CD8-positive, alpha-beta T cell (primary cell): ENCODE measurements at places on chromosomes 7 and 10.

- DNase-seq, result no peak
These were observed 69.1 kb upstream of the PDSS1 start for GRCh38 chr10:26628395-26628794.

DNA sequence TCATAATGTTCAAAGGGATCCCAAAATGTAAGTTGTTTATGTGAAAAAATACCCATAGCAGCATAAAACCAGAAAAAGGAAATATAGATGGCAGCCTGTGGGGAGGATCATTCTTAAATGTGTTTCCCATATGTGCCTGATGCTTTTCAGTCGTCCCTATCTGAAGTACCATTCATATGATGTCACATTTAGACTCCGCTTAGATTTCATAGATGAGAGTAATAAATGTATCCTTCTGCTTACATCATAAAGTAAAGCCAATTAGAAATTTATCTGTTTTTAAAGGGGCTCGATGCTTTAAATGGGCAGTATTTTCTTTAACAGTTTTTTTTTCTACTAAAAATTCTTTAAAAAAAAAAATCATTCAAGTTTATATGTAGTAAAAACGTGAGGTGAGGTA is 136.1 kb downstream of the KAT6B start:
- DNase-seq, result no peak

DNA sequence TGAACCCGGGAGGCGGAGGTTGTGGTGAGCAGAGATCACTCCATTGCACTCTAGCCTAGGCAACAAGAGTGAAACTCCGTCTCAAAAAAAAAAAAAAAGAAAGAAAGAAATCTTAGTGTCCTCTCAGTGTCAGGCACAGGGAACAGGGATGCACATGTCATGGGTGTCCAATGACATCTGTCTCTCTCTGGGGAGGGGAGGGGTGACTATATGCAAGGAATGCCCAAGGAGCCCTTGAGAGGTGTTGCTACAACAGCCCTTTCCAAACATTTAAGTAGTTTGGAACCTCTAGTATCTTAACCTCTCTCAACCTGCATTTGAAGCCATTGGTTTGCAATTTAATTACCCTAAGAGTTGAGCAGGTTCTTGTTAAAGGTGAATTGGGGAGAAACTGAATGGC is 28.9 kb downstream of the PDLIM1 start:
- DNase-seq, result no peak

- no peak for DNase-seq
These were observed 71.4 kb upstream of the ZNF722 start for GRCh38 chr7:63927261-63927660.

GRCh38 chr10:98131619-98132018 is 2.8 kb upstream of the R3HCC1L start:
- DNase-seq, result no peak

DNA sequence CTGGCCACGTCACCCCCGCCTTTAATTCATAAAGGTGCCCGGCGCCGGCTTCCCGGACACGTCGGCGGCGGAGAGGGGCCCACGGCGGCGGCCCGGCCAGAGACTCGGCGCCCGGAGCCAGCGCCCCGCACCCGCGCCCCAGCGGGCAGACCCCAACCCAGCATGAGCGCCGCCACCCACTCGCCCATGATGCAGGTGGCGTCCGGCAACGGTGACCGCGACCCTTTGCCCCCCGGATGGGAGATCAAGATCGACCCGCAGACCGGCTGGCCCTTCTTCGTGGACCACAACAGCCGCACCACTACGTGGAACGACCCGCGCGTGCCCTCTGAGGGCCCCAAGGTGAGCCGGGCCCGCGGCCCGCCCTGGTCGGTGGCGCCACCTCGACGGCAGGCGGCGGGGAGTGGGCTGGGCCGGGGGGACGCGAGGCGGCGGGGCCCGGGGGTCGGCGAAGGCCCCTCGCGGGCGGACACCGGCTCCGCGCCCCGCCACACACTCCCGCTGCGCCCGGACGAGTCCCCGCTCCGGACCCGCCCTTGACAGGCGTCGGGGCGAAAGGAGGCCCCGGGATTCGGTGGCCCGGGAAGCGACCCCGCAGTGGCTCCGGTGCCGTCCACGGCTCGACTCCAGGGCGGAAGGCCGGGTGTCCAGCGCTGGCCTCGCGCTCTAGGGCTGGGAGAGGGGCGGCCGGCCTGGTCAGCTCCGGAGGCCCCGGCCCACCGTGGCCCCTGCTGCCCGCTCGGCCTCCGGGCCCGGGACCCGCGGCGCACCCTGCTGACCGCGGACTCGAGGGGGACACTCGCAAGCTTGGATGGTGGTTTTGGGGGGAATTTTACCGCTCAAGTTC is 557 bp downstream of the BAG3 start:
- no peak for DNase-seq

DNA sequence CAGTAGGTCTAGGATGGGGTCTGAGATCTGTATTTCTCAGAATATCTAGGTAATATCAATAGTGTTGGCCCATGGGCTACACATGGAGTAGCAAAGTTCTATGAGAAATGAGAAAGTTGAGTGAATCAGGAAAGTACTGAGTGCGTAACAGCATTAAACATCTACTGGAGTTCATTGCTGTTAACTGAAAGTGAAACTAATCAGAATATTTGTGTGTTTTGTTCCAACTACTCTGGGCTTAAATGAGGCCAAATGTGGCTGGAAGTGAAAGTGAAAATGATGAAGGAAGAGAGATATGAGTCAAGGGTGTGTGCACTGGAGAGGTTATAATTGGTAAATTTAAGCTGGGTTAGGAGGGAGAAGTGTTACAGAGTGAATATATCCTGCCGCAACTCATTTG is 46.5 kb downstream of the TMEM106B start:
- DNase-seq, result no peak

- DNase-seq, result no peak
These were observed 86.5 kb upstream of the CELF2 start for GRCh38 chr10:10930979-10931743.

- no peak for DNase-seq
These were observed 148.6 kb downstream of the CYP26A1 start for GRCh38 chr10:93222211-93222754.

GRCh38 chr7:157669768-157670351 is 333.1 kb downstream of the DNAJB6 start:
- peak; percentile 29 for DNase-seq

- no peak for DNase-seq
These were observed 279.0 kb downstream of the DNAJB6 start for GRCh38 chr7:157615852-157616251.

DNA sequence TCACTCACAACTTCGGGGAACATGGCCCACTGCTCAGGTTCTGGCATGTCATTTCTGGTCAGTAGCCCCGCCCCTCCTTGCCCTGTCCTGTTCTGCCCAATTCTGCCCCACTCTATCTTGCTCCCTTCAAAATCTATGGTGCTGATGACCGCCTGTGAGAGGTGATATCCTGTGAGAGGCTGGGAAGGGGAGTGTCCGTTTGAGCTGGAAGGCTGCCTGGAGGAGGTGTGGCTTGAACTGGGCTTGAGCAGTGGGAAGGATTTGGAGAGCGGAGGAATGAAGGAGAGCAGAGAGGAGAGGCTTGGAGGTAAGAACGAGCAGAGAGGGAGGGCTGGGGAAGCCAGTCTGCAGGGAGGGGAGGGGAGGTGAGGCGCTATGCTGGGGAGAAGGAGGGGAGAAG is 145.3 kb downstream of the RPS24 start:
- DNase-seq, result no peak

DNA sequence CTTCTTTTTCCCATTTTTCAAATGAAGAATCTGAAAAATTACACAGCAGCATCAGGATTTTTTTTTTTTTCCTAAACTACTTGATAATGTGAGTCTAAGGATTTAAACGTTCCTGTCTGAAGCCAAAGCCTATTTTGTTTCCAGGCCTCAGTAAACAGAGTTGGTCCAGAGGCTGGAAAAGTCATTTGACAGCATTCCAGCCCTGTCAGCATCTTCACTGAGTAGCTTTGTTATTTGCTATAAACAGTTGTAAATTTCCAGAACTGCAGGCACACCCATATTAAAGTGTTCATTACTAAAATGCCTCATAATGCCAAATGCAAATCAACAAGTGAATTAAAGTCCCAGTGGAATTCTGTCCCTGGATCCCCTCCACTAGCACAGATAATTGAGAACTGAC is 35.5 kb upstream of the KMT2E start:
- no peak for DNase-seq

GRCh38 chr7:85734823-85735222 is 548.0 kb upstream of the SEMA3D start:
- DNase-seq, result no peak

- DNase-seq, result no peak
These were observed 18.5 kb upstream of the SERPINE1 start for GRCh38 chr7:101108330-101108857.

GRCh38 chr10:106559442-106559841 is 605.1 kb downstream of the SORCS1 start:
- no peak for DNase-seq

DNA sequence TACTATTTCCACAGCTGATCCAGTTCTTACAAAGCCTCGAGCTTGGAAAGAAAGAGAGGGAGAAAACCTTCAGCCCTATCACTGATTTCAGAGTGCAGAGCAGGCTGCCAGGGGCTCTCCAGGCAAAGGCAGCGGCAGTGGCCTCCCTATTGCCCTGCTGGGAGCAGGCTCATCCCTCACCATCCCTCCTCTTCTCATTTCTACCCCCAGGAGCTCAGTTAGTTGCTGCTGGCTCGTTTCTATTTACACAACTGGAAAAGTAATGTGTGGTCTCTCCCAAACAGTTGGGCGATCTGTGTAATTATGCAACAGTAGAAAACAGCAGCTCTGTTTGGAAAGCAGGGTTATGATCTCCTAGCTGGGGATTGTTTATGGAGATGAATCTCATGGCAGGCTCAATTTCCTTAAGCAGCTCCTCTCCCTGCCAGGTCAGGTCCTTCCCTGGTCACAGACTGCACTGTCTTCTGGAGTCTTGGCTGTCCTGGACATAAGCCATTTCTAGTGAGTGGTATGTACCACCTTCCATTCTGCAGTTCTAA is 28.7 kb upstream of the TNS3 start:
- no peak for DNase-seq

- DNase-seq, result no peak
These were observed 216.6 kb downstream of the KCNMA1 start for GRCh38 chr10:77420947-77421523.

DNA sequence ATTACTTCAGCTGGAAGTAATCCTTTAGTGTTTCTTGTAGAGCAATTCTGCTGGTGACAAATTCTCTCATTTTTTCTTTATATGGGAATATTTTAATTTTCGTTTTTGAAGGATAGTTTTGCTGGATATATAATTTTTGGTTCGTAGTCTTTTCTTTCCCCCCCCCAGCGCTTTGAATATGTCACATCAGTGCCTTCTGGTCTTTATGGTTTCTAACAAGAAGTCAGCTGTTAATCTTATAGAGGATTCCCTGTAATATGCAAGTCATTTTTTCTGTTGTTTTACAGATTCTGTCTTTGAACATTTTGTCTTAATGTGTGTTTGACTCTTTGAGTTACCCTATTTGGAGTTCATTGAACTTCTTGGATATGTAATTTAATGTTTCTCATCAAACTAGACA is 96.3 kb downstream of the SDK1 start:
- no peak for DNase-seq

GRCh38 chr10:126536656-126537055 is 133.8 kb downstream of the C10orf90 start:
- DNase-seq, result no peak

GRCh38 chr7:101402081-101402779 is 39.6 kb downstream of the COL26A1 start:
- no peak for DNase-seq

DNA sequence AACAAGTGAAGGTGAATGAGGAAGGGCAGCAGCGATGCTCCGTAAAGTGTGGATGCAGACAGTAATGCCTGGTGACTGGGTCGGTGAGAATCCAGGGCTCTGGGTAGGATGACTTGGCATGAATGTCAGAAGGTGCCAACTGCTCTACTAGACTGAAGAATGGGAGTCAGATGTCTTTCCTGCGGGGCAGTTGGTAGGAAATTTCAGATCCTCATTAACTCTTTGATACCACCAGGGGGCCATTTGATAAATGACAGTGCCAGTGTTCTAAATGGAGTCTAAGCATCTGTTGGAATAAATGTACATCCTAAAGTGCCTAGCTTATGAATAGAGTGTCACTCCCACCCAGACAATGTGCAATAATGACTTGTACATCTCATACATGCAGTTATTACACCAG is 462.0 kb downstream of the GRM8 start:
- DNase-seq, result no peak

GRCh38 chr10:110273474-110273873 is 31.2 kb downstream of the SMNDC1 start:
- DNase-seq, result peak; percentile 4

- DNase-seq, result no peak
These were observed 6.4 kb downstream of the AGBL3 start for GRCh38 chr7:134992626-134993179.

GRCh38 chr10:93703066-93703465 is 674 bp upstream of the FRA10AC1 start:
- no peak for DNase-seq

DNA sequence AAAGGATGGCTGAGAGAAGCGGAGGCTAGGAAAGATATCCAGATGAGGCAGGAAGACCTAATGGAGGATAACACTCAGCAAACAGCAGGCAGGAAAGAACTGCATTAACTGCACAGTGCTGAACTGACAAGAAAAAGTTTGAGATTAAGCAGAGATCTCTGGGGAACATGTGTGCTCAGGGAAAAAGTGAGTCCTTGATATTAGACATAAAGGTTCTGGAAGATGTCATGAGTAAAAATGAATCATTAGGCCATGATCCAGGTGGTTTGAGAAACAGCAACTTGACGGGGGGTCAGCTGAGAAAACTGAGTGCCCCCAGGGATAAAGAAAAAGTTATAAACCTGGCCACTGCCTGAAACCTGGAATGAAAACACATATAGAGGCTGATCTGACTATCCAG is 27.3 kb upstream of the ANK3 start:
- no peak for DNase-seq

DNA sequence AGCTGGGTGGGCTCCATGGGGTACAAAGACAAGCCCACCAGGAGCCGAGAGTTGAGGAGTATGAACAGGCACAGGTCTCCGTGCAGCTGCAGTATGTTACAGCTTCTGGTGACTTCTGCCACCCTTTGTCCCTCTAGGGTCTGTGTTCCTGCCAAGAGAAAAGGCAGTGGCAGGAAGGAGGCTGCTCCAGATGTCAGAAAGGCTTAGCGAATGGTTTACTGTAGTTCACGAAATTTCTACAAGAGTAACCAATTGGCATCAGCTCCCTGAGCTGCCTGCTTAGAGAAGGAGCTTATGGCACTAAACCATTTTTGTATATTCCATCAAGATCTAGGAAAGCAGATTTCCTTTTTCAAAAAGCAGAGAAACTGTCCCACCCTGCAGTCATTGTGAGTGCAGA is 48.2 kb upstream of the TMEM72 start:
- no peak for DNase-seq

DNA sequence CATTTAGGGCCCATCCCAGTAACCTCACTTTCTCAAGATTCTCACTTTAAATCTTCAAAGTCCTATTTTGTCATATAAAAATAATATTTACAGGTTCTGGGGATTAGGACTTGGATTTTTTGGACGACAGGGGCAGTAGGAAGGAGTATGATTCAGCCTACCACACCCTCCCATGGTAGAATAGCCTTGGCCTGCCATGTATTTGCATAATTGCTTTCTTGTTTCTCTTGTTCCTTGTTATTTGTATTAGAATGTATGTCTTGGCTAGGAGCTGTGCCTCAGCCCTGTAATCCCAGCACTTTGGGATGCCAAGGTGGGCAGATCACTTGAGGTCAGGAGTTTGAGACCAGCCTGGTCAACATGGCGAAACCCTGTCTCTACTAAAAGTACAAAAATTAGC is 92.5 kb downstream of the ELAPOR2 start:
- DNase-seq, result no peak
